ENCODE measurements at places on chromosomes 7 and 10. TPM values are rescaled to one million over a fixed set of nuclear protein-coding genes. Genes with fewer than 3 reads are reported as not detected.

Gene DNAJB9
- 56.7 TPM for total RNA-seq

Gene LLCFC1
- total RNA-seq = not detected

Gene AUTS2
- 82.1 TPM for total RNA-seq

Gene SYT15B
- total RNA-seq = 1.4 TPM

Gene PON3
- total RNA-seq = 0.92 TPM
